ENCODE measurements at places on chromosomes 5 and 9.

DNA sequence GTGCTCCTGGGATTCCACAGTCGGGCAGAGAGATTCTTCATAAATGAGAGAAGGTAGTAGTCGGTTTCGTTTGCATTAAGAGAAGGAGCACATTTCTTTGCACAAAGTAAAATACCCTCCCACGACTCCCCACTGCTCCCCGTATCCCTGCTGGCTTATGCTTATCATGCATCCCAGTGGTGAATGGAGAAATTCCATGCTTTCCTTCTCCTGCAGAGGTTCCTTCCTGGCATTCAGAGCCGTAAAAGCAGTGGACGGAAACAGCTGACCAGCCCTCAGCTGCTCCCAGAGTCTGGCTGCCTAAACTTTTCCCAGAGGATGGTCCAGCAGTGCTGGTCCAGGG, 93.1 kb downstream of the C9orf152 start:
- peaks cover 6% of the 10 kb centered on the region for H3K36me3 ChIP-seq
- H3K4me1 ChIP-seq = peaks cover 8% of the 10 kb centered on the region
- DNase-seq = no peak
- no peaks in the 10 kb centered on the region for H3K27me3 ChIP-seq
- H3K4me3 ChIP-seq = no peak overlapping the region
- no peak overlapping the region for H3K27ac ChIP-seq

- no peaks in the 10 kb centered on the region for H3K36me3 ChIP-seq
- DNase-seq = no peak
- no peak overlapping the region for H3K4me3 ChIP-seq
- no peaks in the 10 kb centered on the region for H3K4me1 ChIP-seq
- H3K27me3 ChIP-seq = no peaks in the 10 kb centered on the region
- H3K27ac ChIP-seq = no peak overlapping the region
These were observed 291.1 kb upstream of the PRDM9 start for GRCh38 chr5:23216345-23216744.

DNA sequence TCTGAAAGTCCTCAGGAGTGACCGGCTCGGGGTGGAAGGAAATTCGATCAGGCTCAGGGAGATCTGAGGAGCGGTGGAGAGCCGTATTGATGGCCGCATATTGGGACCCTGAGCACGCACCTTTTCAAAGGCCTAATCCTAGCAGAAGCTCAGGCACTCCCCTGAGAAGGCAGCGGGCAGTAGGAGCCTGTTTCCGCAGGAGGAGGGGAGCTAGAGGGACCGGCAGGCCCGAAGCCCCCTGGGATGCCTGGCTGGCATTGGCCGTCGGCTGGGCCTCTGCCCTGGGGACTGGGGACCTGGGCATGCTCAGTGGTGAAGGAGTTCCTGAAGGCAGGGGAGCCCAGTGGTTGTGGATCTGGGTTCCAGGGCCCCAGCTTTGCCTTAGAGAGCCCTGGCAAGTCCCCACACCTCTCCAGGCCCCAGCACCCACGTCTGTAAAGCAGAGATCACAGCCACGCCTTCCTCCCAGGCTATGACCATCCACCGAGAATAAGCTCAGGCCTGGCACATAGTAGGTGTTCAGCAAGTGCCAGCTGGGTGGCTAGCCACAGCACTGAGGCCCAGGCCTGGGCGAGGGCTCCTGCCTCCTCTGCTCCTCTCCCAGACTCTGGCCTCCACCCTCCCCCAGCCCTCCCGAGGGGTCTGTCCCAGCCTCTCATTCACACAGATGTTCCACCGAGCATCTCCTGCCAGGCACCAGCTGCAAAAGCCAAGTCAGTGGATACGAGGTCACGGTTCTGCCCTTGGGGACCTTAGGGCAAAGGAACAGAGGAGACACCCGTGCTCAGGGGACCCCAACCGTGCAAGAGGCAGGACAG, 17.2 kb upstream of the QRFP start:
- no peaks in the 10 kb centered on the region for H3K4me1 ChIP-seq
- no peak overlapping the region for H3K4me3 ChIP-seq
- no peak for DNase-seq
- H3K27ac ChIP-seq = no peak overlapping the region
- no peaks in the 10 kb centered on the region for H3K36me3 ChIP-seq

GRCh38 chr9:37622462-37622861, 28.3 kb upstream of the FRMPD1 start:
- H3K27ac ChIP-seq = no peak overlapping the region
- no peak overlapping the region for H3K4me3 ChIP-seq
- peaks cover 5% of the 10 kb centered on the region for H3K27me3 ChIP-seq
- H3K4me1 ChIP-seq = no peaks in the 10 kb centered on the region

- H3K27me3 ChIP-seq = peaks cover 11% of the 10 kb centered on the region
- H3K4me3 ChIP-seq = no peak overlapping the region
- DNase-seq = no peak
- H3K27ac ChIP-seq = no peak overlapping the region
- no peaks in the 10 kb centered on the region for H3K4me1 ChIP-seq
These were observed 33.6 kb upstream of the MEGF10 start for GRCh38 chr5:127256886-127257597.

DNA sequence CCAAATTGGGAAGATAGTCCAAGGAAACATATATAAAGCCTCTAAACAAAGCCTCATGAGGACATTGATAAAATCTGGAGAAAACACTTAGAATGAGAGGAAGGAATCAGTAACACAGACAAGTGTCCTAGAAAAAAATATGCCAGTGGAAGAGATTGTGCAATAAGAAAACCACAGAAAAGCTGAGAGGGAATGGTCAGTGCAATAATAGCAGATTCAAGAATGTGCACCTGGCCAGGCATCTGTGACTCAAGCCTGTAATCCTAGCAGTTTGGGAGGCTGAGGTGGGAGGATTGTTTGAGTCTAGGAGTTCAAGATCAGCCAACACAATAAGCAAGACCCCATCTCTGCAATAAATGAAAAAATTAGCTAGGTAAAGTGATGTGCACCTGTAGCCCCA, 691.2 kb upstream of the CDH6 start:
- H3K4me3 ChIP-seq = no peak overlapping the region
- H3K27me3 ChIP-seq = no peaks in the 10 kb centered on the region
- H3K36me3 ChIP-seq = no peaks in the 10 kb centered on the region
- no peak overlapping the region for H3K27ac ChIP-seq
- DNase-seq = no peak

- no peak overlapping the region for H3K27ac ChIP-seq
- no peak for DNase-seq
- H3K27me3 ChIP-seq = peaks cover 13% of the 10 kb centered on the region
- no peak overlapping the region for H3K4me3 ChIP-seq
- peaks cover 9% of the 10 kb centered on the region for H3K4me1 ChIP-seq
These were observed 5.0 kb downstream of the S1PR3 start for GRCh38 chr9:88996046-88996920.

DNA sequence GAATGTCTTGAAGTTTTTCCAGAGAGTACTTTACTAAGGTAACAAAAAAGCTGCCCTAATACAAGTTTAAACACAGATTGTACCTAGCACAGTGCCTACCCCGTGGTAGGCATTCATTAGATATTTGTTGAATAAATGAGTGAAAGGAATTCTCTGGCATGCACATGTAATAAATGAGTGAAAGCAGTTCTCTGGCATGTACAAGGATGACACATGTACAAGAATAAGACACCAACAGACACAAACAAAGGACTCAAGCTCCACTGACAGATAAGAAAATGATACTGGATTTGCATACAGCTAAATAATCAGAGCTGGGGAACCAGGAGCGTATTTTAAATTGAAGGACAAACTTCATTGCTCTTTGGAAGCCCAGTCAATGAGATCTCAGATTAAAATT, 535.8 kb downstream of the EFNA5 start:
- no peaks in the 10 kb centered on the region for H3K27me3 ChIP-seq
- H3K4me1 ChIP-seq = no peaks in the 10 kb centered on the region
- no peak for DNase-seq
- H3K36me3 ChIP-seq = no peaks in the 10 kb centered on the region
- H3K27ac ChIP-seq = no peak overlapping the region

GRCh38 chr9:21677834-21678233, 124.6 kb upstream of the MTAP start:
- H3K4me3 ChIP-seq = no peak overlapping the region
- no peaks in the 10 kb centered on the region for H3K36me3 ChIP-seq
- peaks cover 9% of the 10 kb centered on the region for H3K27me3 ChIP-seq

GRCh38 chr9:138028596-138028995, 151.0 kb downstream of the CACNA1B start:
- H3K4me1 ChIP-seq = no peaks in the 10 kb centered on the region
- DNase-seq = peak; percentile 6
- H3K27me3 ChIP-seq = peaks cover 61% of the 10 kb centered on the region
- H3K27ac ChIP-seq = no peak overlapping the region
- H3K36me3 ChIP-seq = no peaks in the 10 kb centered on the region
- H3K4me3 ChIP-seq = no peak overlapping the region

GRCh38 chr9:133200631-133201030, 8.4 kb downstream of the OBP2B start:
- peaks cover 6% of the 10 kb centered on the region for H3K27me3 ChIP-seq
- H3K27ac ChIP-seq = no peak overlapping the region
- no peak overlapping the region for H3K4me3 ChIP-seq

All from activated CD4-positive, alpha-beta T cell treated with anti-CD3 and anti-CD28 coated beads, Interleukin-2, amount 10 ng/mL, durations not matched to agents 7 days and 5 days (primary cell).